Activated CD4-positive, alpha-beta T cell treated with anti-CD3 and anti-CD28 coated beads, Interleukin-2, amount 50 U/mL, for 1 hour (primary cell): ENCODE measurements at places on chromosomes 1 and 21.

DNA sequence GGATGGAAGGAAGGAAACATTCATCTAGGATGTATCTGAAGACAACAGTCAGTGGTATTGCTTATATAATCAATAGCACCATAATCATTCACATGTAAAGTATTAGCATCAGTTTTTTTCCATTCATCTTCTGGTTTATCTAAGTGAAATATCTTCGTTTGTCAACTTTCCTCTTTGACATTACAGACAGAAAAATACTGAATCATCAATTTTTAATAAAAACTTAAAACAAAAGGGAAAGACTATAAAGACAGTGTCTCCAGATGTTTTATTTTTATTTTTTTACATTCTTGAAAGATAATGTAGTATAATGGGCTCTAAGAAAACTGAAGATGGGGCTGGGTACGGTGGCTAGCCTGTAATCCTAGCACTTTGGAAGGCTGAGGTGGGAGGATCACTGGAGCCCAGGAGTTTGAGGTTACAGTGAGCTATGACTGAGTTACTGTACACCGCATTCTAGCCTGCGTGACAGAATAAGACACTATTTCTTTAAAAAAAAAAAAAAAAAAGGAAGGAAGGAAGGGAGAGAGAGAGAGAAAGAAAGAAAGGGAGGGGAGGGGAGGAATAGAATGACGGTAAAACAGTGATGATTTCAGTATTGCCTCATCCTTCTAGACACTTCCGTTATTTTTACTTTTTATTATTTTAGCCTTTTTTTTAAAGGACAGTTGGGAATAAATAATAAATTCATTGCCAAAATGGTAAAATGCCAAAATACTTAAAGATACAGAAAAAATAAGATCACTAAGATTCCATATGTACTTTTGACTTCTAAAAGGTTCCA is 89.5 kb downstream of the NRIP1 start:
- no peak for DNase-seq

- no peak for DNase-seq
Measured at GRCh38 chr1:30507401-30508174, 215.8 kb downstream of the MATN1 start.

DNA sequence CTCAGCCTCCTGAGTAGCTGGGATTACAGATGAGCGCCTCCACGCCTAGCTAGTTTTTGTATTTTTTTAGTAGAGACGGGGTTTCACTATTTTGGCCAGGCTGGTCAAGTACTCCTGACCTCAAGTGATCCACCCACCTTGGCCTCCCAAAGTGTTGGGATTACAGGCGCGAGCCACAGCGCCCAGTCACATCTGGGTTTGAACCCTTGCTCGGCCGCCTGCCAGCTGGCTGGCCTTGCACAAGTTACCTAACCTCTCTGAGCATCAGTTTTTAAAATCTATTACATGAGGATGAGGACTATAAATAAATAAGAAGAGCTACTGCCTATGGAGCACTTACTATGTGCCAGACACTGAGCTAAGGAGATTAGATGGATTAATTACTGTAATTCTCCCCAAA is 17.7 kb upstream of the PADI2 start:
- DNase-seq: no peak

DNA sequence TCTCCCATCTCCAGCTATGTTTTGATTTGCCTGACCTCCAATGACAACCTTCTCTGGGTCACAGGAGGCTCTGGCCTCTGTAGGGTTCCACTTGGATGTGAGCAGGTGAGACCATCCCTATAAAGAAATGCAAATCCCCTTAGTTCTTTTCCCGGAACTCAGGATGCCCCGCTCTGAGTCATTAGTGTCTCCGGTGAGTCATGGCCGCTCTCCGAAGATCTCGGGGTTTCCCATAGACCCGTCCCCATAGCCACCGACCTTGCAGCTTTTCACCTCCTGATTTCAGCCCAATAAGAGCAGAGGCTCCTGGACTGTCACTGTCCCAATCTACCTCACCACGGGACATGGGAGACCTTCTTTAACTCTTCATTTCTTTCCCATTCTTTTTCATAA is 98.2 kb downstream of the PGBD5 start:
- DNase-seq: no peak

DNA sequence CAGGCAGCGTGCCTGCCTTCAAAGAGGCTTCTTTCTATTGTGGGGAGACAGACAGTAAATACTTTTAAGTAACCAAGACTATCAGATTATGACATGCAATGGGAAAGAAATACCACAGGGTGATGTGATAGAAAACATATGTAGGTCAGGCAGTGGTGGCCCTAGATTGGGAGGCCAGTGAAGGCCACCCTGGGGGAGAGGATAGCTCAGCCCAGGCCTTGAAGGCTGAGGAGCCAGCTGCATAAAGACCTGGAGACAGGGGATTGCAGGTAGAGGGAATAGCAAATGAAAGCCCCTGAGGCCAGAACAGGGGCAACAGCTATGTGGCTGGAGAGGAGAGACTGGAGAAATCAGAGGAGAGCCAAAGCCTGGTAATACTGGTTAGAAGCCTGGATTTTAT is 4.0 kb downstream of the SOX13 start:
- no peak for DNase-seq

DNA sequence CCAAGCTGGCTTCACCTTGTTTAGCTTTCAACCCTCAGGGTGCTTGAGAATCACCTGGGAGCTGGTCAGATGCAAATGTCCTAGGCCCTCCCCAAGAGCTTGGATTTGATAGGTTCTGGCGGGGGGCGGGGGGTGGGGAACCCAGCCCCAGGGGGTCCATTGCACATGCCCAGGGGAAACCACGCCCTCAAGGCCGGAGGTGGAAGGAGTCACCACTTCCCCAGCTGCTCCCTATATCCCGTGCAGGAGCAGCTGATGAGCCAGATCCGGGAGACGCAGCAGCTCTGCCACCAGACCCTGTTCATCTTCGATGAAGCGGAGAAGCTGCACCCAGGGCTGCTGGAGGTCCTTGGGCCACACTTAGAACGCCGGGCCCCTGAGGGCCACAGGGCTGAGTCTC is 5.8 kb downstream of the TOR3A start:
- no peak for DNase-seq

DNA sequence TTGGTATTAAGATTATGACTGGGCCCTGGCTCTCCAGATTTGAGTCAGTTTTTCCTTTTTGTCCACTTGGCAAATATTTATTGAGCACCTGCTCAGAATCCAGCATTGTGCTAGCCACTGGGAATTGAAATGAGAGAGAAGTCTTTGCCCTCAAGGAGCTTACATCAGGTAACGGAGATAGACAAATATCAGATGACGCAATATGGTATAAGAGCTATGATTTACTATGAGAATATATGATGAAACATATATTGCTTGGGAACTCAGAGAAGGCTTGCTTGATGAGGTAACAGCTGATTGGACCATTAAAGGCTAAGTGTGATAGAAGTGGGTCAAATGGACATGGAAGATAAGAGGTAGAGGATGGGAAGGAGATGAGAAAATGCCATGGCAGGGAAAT is 41.0 kb upstream of the GPR88 start:
- no peak for DNase-seq

DNA sequence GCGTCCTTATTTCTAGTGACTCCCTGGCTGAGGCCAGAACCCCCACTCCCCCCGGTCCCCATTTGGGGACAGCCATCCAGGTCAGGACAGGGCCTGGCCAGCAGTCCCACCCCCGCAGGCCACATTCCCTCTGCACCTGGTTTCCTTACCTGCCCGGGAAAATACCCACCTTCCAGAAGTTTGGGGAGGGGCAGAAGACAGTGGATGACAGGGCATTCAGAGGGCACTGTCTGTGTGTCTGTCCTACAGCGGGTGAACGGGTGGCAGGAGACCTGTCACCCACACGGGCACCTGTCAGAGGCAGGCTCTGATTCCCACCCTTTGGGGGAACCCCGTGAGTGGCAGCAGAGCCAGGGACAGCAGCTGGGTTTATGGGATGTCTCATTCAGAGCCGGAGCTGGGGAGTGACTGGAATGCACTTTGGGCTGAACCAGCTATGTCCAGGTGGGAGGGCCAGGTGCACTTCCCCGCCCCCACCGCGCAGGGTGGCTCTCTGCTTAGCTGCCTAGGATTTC is 2.0 kb downstream of the ARHGEF16 start:
- no peak for DNase-seq

GRCh38 chr1:176444286-176444685 is 18.7 kb upstream of the PAPPA2 start:
- no peak for DNase-seq

GRCh38 chr21:42614396-42614795 is 39.0 kb upstream of the PDE9A start:
- DNase-seq: peak; percentile 52

GRCh38 chr21:43909741-43910400 is 44.8 kb downstream of the AGPAT3 start:
- DNase-seq: no peak

DNA sequence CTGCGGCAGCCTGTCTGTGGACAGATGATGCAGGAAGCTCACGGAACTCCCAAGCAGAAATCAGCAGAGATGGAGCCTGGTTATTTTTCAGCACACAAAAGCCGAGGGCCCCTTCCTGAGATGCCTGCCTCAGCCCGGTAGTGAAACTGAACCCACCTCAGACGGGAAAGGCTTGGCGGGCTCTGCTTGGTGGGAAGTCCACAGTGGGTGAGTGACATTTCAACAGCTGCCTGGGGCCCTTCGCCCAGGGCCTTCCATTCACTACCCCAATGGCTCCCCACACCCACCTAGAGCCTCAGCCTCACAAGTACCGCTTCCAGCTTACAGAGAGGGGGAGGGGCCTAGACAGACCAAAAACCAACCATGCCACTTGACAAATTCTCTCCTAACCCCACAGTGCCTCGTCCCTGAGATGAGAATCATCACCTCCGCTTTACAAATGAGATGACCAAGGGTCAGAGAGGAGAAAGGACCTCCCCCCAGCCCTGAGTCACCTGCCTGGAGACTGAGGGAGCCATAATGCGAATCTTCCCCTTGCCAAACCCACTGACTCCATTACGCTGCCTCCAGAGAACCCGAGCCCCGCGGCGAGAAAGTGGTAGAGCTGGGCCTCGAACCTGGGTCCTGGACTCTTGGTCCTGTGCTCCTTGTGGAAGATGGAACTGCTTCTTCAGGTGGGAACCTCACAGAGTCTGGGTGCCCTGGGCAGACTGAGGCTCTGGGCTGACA is 3.4 kb upstream of the ECE1 start:
- peak; percentile 63 for DNase-seq

DNA sequence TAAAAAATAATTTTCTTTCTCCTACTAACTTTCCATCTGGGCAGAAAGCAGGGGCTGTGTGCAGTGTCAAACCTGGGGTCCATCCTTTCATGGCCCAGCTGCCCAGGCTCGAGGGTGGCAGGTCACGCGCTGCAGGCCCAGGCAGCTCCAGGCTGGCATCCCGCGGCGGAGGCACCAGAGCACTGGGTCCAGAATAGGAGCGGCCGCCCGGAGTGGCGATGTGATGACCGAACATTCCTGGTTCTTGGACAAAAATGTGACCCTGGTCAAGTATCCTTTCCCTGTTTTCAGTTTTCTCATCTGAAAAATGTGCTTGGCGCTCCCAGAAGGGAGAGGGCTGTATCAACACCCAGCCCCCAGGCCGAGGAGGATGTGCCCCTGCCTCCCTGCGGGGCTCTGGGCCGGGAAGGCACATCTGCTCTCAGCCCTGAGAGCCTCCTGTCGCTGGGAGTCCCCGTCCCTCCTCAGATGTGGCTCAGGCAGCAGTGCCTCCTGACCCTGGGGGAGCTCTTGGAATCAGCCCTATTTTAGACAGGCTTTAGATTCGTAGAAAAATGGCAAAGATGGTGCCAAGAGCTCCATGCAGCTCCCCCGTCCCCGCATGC is 29.3 kb downstream of the SLX9 start:
- DNase-seq: no peak

DNA sequence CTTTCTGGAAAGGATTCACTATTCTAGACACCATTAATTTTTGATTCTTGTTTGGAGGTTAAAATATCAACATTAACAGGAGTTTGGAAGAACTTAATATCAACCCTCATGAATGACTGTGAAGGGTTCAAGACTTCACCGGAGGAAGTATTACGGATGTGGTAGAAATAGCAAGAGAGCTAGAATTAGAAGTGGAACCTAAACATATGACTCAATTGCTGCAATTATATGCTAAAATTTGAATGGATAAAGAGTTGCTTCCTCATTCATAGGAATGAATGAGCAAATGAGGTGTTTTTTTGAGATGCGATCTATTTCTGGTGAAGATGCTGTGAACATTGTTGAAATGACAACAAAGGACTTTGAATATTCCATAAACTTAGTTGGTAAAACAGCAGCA is 77.9 kb upstream of the TNFSF4 start:
- DNase-seq: no peak

DNA sequence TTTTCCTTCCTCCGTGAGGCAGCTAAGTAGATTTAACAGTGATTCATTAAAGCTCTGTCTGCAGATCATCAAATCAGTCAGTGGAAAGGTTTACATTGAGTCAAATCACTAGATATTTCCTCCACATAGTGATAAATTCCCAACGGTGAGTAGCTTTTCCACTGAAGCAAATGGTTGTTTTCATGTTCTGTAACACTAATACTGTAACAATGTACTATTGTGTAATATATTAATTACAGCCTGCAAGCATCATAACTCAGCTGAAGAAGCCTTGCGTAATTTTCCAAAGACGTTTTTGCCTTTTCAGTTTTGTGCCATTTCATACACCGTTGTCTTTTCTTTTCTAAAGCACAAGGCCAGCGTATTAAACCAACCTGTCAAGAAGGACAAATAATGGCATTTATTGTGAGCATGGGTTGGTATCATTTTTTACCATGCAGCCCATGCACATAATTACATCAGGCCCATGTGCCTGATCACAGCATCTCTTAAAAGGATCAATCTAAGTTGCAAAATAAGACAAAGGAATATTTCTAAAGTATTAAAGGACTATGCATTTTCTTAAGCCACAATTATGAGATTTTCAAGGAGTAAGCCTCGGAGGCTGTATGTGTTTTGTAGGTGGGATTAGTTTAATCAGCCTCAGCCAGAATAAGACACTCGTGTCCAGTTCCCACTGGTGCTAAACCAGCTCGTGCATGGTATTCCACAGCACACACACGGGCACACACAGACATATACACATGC is 16.7 kb upstream of the PDE9A start:
- DNase-seq: no peak

DNA sequence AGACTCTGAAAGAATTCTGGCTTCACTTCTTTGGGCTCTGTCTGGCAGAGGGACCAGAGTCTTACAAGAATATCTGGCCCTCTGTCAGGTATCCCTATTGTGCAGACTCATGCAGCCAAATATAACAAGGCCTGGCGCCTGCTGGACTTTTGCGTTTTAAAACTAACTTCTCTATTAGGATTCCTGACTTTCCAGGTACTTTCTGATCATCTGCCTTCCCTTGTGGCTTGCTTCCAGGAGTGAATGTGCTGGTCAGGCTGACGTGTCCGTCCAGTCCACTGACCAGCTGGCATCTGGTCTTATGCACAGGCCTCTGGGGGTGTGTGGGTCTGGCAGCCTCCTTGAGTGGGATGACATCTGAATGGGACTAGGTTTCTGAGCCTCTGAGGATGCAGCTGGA is 8.6 kb upstream of the RAB29 start:
- no peak for DNase-seq

- DNase-seq: no peak
Measured at GRCh38 chr21:45926281-45926680, 55.3 kb upstream of the COL6A1 start.

GRCh38 chr1:230828421-230828820 is 39.9 kb downstream of the C1orf198 start:
- no peak for DNase-seq

- DNase-seq: no peak
Measured at GRCh38 chr1:232134365-232134764, 495.6 kb downstream of the SIPA1L2 start.
